ENCODE measurements at places on chromosomes 5 and 9.

DNA sequence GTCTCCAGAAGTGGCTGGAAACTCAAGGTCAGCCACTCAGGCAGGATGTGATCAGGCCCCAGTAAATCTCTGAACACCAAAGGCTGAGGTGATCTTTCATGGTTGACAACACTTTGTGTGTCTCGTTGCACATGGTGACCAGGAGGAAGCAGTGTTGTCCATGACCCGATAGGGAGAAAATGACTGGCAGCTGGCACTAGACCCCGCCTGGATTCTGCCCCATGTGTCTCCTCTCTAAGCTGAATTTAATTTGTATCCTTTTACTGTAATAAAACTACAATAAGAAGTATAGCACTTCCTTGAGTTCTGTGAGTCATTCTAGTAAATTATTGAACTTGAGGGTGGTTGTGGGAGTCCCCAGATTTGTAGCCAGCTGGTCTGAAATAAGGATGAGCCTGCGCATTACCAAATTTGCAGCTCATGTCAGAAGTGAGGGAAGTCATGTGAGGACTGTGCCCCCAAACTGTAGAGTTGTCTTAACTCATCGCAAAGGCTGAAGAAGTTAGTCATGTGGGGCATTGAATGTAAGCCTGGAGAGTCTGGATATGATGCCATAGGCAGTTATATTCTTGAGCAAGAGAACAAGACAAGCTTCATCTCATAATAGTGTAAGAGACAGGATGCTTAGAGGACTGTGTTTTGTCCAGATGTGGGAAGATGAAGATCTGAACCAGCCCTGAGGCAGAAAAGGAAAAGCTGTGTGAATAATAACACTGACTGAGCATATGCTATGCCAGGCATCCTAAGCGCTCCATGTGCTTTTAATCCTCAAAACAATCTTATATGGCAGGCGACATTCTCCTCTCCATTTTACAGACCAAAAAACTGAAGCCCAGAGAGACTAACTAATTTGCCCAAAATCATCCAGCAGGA is 55.9 kb downstream of the TMEM215 start:
- DNase-seq: no peak

- DNase-seq: no peak
Measured at GRCh38 chr5:73812457-73812856, 186.5 kb downstream of the ARHGEF28 start.

DNA sequence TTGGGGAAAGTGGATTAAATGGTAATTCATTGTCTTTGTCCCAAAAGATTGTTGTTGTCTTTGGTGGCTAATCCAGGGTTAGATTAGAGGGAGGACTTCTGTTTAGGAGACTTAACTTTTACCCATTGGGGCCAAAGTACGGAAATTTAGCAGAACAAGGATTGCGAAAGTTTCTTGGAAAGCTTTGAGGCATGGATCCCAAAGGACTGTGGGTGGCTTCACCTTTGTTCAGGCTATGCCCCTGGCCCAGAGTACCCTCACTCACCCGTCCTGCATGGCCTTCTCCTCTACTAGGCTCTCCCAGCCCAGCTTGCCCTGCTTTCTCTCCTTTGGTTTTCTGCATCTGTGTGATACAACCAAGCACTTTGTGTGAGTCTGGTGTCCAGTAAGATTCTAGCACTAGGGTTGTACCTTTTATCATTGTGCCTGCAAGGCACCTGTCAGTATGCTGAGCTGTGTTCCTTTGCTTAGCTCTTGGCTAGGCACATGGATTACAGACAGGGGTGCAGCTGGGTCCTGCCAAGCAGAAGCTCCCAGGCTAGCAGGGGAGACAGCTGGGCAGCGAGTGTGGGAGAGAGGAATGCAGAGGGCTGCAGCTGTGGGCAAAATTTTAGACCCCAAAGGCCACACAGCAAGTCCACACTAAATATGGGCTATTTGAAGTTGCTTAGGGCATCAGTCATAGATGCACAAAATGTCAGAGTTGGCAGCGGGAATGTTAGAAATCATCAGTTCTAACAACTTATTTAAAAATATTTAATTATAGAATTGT is 3.2 kb downstream of the PPARGC1B start:
- DNase-seq: no peak

GRCh38 chr5:111649516-111649915 is 107.5 kb downstream of the NREP start:
- no peak for DNase-seq

- DNase-seq: peak; percentile 40
Measured at GRCh38 chr5:73454379-73455036, 5.9 kb upstream of the FOXD1 start.

GRCh38 chr9:123196124-123196523 is 72.3 kb downstream of the STRBP start:
- DNase-seq: no peak

DNA sequence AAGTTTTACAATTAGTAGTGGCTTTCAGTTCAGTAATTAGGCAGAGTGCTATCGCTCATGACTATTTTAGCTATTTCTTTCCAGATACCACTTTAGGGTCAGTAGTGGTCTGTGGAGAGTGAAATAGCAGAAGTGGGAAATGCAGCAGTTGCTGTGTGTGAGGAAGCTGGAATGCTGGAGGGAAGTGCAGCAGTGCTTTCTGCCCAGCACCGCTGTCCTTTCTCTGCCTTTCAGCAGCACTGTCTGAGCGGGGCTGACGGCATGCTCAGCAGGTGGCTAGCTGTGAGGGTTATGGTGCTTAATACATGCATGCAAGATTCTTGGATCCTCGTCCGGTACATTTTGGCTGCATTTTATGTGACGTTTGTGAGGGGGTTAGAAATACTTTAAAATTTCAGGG is 213.9 kb downstream of the PBX3 start:
- DNase-seq: no peak

GRCh38 chr5:100965291-100965690 is 62.2 kb upstream of the ST8SIA4 start:
- DNase-seq: no peak

GRCh38 chr5:3004361-3005080 is 253.0 kb upstream of the IRX2 start:
- no peak for DNase-seq

- no peak for DNase-seq
Measured at GRCh38 chr5:79974886-79975285, 16.2 kb downstream of the MTX3 start.

DNA sequence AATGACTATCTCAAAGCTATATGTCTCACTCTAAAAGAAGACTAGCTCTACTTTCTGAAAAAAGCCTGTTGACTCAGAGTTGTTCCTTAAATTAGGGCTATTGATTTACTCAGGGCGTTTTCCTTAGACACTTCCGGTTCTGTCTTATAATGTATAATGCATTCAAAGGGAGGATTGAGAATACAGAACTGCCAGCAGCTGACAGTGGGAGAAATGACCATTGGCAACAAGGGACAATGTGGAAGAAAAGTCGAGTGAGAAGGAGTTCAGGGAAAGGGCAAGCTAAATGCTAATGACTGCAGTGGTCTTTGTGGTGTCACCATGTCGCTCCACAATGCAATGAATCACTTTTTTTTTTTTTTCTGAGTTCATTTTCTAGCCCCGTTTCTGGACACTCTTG is 65.7 kb upstream of the ANKH start:
- DNase-seq: no peak

DNA sequence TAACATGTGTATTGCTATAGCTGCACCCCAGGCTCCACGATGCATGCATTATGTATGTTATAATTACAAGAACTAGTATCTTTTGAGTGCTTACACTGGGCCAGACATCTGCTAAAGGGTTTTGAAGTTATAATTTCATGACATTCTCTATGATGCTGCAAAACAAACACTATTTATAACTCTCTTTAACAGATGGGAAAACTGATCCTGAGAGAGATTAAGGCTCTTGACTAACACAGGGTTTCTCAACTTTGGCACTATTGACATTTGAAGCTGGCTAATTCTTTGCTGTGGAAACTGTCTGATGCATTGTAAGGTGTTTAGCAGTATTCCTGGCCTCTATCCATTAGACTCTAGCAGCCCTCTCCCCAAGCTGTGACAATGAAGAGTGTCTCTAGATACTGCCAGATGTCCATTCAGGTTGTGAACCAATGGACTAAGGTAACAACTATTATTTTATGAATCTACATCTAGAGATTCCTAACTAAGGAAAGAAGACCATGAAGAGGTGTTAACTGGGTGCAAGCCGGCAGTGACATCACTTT is 258.6 kb downstream of the ASTN2 start:
- no peak for DNase-seq

- DNase-seq: no peak
Measured at GRCh38 chr9:82320566-82320965, 332.0 kb downstream of the SPATA31D1 start.

DNA sequence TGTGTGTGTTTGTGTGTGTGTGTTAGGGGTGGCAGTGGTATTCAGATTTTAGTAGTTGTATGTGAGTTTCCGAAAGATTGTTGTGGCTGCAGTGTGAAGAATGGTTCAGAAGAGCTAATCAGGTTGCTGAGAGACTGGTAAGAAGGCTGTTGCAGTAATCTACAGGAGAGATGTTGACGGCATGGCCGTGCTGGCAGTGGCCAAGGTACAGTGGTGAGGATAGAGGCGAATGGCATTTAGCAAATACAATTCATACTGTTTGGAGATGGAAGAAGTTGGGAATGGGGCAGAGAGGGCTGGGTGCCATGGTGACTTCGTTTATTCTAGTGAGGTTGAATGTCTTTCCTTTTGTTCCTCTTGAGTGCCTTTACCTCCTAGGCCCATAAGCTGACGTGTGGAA is 77.5 kb upstream of the SPATA31D4 start:
- no peak for DNase-seq

DNA sequence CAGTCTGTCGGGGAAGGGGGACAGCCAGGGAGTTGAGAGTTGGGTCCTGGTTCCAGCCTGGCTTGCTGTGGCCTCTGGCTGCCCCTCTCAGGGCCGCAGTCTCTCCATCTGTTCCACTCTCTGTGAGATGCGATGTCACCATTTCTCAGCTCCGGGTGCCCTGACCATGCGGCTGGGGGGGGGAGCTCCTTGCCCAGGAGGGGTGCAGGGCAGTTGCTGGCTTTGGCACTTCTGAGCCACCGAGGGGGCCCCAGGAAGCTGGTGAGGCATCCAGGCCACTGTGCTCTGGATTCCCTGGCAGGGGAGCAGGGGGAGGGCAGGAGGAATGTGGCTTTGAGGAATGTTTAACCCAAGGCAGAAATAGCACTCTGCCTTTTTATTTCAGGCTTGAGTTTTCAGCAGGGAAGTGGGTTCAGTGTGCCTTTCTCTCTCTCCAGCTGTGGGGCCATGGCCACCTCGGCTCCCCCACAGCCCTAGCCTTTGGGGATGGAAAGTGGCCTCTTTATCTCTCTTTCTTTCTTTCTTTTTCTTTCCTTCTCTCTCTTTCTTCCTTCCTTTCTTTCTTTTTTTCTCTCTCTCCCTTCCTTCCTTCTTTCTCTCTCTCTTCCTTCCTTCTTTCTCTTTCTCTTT is 11.0 kb downstream of the NCS1 start:
- no peak for DNase-seq

GRCh38 chr9:98698856-98699255 is 9.9 kb downstream of the GABBR2 start:
- no peak for DNase-seq

GRCh38 chr5:115702025-115702424 is 76.2 kb upstream of the TMED7 start:
- no peak for DNase-seq

DNA sequence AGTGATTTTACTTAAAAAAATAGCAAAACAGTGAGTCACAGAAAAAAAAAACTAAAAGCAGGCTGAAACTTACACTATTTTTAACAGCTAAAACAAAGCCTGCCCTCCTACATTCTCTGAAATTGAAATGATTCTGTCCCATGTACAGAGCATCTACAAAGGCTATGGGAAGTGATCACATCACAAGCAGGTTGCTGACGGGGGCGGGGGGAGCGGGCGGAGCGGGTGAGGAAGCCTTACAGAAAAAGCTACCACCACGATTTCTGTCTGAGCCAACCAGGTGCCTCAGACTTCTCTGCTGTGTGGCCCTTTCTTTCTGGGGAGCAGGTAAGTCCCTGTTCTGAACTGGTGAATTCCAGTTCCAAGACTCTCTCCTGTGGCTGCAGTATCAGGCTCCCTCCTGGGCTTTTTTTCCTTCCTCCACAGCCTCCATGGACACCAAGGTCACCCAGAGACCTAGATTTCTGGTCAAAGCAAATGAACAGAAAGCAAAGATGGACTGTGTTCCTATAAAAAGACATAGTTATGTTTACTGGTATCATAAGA is 104.9 kb downstream of the ANKRD18B start:
- no peak for DNase-seq

DNA sequence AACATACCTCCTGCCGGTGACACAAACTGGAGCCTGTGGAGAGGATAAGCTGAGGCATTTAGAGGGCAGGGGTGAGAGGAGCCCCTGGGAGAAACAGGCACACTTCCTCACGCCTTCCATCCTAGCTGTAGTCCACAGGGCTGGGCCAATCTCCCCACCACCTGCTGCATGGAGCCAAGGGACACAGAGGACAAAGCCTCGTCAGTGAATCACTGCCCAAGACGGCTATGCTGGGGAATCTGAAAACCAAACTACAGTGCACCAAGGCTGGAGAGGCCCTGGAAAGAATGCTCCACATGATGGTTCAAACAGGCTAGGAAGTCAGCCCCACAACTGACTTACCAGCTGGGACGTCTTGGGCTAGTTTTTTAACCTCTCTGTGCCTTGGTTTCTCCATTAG is 57.0 kb downstream of the SHB start:
- no peak for DNase-seq

DNA sequence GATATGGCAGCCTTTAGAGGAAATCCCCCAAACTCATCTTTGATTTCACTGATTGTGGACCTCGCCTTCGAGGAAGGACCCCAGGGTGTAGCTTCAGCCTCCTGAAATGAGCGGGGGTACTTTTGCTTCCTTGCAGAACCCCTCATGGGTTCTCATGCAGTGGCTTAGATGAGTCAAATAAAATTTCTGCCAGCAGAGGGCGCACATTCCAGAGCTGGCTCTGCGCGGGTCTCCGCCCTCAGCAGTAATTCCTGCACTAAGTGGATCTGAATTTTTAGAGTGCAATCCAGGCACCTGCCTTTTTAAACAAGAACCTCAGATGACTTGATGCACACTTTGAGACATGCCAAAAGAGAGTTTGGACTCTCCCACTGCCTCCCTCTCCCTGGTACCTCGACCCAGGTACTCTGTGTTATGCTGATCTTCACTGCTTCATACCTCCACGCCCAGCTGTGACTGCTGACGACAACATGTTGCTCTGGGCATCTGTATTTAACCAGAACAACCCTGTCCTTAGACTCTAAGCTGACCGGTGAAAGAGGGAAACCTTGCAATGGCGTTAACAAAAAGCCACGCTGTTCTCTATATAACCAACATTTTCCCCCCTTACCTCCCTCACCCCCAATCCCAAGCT is 7.3 kb downstream of the EGFLAM start:
- no peak for DNase-seq

- DNase-seq: peak; percentile 5
Measured at GRCh38 chr9:127626752-127627493, 14.8 kb downstream of the STXBP1 start.

Data from NCI-H1092 (cell line).